ENCODE measurements at places on chromosomes 4 and X.

DNA sequence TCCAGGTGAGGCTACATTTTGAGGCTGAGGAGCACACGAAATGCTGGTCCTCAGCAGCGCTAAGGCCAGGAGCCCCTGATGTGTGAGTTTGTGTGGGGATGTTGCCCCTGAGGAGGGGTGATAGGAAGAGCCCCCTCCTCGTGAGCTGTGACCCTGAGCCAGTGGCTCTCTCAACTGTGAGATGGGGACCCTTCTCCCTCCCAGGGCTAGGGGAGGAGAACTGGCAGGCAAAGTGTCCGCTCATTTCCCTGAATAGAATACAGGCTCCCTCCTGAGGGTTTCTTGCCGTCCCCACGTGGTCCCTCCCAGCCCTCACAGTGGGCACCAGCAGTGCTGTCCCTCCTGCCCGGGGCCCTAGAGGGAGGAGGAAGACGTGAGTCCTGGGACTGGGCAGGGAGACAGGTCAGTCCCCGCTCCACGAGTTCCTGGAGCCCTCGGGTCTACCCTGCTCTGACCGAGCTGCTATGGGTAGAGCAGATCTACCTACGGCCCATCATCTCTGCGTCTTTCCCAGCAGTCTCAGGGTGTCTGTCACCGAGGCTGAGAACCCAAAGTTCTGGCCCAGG, 21.0 kb upstream of the TBC1D14 start:
- no peak for DNase-seq

GRCh38 chr4:47667552-47667951, 170.3 kb downstream of the CORIN start:
- DNase-seq: no peak

DNA sequence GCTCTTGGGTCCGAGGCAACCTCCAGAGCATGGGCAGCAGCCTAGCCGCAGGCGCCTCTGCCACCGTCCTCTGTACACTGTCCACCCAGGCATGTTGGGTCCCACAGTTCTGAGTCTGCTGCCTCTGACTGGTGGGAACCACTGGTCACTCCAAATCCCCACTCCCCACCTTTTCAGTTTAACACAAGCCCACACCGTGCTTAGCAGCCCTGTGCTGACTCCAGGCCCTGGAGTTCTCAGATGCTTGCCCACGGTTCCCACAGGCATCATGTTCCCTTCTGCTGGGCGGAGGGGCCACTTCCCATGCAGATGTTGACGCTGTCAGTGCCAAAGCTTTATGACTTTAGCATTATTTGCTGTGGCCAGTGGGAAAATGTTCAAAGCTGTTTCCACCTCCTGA, 104.5 kb downstream of the SCD5 start:
- no peak for DNase-seq

- peak; percentile 40 for DNase-seq
Measured at GRCh38 chr4:78517050-78517652, 34.4 kb upstream of the ANXA3 start.

- DNase-seq: no peak
Measured at GRCh38 chr4:146371812-146372211, 149.9 kb downstream of the SLC10A7 start.

DNA sequence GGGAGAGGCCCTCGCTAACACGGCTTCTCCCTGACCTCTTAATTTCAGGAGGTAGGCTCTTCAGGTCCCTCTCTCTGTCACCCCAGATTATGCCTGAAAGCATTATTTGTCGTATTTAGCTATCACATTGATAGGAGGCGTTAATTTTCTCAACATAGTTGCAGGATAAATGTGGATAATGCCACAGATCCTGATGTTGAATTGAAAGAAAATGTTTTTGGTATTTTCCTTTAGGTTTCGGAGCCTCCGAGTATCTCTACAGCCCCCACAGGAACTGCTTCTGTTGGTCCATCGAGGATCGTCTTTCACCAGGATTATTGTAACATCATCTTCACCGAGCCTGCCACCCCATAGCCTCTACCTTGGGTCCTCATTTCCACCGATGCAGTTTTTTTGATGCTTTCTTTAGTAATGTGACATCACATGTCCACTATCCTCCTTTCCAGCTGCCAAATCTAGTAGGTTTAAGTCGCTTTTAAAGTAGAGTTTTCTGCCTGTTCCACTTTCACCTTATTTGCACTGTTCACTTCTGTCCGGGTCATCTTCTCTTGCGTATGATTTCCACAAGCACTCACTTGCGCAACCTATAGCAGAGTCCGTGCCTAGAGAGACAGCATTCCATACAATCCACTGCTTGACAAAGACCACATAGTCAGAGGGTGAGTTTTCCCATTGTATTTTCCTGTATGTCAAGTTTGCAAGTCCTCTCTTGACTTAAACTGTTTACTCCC, 665 bp downstream of the TIGD2 start:
- no peak for DNase-seq

GRCh38 chr4:185730387-185730786, 81.6 kb downstream of the SORBS2 start:
- no peak for DNase-seq

GRCh38 chr4:153684182-153684970, at the start of gene TLR2:
Gene TLR2 (plus strand): TSS chr4:153684280. CDS start chr4:153702908, 18,628 bp downstream.
- DNase-seq: peak; percentile 43

- DNase-seq: no peak
Measured at GRCh38 chr4:87657525-87657924, 7.4 kb downstream of the DMP1 start.

DNA sequence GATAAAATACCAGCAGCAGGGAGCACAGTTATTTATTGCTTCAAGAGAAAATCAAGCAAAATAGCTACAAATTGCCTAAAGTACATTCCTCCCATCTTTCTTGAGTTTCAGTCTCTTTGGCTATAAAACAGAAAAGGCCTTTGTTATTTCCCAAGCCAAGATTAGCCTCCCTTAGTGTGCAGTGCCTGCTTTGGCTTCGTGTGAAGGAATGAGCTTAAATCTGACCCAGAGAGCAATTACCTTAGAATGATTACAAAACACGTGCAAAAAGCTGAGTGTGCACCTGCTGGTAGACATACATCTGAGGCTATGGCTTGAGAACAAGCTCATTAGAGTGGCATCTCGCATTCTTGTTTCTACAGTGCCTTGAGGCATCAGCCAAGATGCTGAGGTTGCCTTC, 250.8 kb downstream of the C4orf33 start:
- no peak for DNase-seq

DNA sequence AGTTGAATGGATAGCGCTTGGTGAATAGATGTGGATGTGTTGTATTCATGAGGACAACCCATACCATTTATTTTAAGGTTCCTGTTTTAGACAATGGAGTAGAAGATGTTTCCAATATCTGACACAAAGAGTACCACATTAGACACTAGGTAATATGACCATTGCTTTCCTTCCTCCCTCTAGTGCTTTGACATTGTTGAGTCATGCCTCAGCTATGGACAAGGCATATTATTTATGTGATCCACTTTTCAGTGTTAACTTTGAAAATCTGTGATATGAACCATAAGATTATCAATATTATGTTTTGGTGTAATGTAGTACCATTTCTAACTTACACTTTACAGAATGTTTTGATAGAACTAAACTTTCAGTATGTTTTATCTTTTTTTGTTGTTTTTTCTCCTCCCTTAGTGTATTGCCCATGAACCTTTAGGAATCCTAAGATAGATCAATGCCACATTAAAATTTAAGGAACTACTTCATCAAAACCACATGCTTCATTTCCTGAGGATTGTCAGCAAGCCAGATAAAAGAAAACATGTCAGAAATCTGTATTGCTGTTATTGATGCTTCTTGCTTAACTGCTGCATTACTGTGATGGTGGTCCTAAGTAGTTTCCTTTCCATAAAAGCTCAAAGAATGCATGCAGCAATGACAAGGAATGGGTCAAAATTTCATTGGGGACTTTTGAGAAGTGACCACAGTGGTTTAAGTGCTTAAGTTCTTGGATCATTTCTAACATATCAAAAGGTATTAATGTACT, 105.0 kb downstream of the PCDH7 start:
- no peak for DNase-seq

- DNase-seq: no peak
Measured at GRCh38 chr4:7876201-7876875, 63.3 kb downstream of the AFAP1 start.

GRCh38 chr4:182770259-182770995, 146.8 kb downstream of the DCTD start:
- no peak for DNase-seq

- no peak for DNase-seq
Measured at GRCh38 chr4:82983444-82983843, 27.2 kb downstream of the LIN54 start.

DNA sequence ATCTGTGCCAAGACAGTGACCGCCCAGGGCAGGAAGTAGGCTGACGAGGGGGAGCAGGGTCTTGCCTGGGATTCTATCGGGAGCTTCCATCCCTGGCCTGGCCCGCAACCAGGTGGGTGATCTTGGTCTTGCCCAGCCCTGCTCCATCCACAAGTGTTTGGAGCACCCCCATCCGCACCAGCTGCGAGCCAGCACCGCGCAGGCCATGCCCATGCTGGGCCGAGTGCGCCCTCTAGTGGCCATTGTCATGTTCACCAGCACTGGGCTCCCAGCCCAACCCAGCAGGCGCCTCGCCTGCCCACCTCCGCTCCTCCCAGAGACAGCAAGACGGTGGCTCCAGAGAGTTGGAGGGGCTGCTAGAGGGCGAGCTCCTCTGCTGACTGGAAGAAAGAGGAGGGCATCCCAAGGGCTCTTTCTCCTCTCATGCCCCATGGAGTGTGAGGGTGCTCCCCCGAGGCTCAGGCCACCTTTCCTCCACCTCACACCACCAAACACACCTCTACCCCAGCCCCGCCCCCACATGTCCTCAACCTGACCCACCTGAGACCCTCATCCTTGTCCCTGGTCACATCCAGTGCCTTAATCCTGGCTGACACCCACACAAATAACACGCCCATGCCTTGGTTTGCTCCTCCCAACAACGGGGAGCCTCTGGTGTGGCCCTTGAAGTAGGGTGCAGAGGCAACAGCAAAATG, 9.8 kb upstream of the ATP2B3 start:
- no peak for DNase-seq

DNA sequence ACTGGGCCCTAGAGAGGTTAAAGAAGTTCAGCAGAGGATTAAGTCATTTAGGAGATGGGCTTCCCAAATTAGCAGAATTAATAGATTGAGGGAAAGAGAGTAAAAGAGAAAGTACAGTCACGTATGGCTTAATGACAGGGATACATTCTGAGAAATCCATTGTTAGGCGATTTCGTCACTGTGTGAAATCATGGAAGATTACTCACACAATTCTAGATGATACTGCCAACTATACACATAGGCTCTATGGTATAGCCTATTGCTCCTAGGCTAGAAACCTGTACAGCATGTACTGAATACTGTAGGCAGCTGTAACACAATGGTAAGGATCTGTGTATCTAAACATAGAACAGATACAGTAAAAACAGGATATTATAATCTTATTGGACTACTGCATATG, 180.6 kb downstream of the RNF150 start:
- DNase-seq: no peak

DNA sequence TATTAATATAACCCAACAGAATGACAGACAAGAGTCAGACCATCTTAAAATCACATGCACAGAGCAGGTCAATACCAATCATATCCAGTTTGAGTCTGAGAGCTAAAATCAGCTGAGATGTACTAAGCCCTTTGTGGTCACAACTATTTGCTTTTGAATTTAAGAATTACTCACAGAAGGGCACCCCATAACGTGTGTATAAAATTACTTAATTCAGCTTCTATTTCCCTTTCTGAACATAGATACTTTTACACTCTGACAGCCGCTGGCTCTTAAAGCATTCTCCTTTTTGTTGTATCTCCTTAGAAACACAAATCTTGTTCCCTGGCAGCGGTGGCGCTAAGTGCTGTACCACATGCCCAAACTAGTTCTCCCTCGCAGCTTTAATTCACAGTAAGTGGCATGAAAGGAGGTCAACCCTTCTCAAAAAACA, 14.8 kb upstream of the PPARGC1A start:
- DNase-seq: no peak

DNA sequence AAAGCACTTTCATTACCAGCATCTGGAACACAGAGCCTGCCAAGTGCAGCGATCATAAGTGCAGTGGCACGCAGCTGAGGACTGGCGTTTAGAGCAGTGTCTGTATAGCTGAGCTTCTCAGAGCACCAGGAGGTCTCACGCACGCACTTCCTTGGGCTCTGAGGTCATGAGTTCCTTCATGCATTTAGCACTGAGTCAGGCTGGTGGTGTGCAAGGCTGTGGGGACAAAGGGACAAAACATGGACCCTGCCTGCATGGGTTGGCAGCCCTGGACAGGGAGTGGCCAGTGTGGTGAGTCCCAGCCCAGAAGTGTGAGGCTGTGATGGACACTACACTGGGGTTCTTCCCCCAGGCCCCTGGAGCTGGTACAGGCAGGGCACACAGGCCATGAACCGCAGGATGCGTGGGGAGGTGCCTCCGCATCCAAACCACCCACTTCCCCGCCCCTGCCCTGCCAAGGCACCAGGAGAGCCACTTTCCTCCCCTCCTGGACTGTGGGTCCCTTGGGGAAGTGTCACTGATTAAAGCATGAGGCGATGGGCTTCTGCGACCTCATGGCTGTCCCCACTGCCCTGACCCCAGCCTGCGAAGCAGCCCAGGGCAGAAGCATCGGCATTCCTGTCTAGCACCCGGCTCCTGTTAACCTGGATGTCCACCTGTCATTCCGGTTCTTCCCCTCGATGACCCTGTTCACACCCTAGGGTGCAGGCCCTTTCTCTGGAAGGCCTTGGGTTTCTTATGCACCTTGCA, 37.2 kb upstream of the GPR78 start:
- no peak for DNase-seq

- peak; percentile 56 for DNase-seq
Measured at GRCh38 chr4:25439918-25440477, 62.9 kb downstream of the ANAPC4 start.

GRCh38 chr4:78552389-78553042, 946 bp downstream of the ANXA3 start:
- no peak for DNase-seq

DNA sequence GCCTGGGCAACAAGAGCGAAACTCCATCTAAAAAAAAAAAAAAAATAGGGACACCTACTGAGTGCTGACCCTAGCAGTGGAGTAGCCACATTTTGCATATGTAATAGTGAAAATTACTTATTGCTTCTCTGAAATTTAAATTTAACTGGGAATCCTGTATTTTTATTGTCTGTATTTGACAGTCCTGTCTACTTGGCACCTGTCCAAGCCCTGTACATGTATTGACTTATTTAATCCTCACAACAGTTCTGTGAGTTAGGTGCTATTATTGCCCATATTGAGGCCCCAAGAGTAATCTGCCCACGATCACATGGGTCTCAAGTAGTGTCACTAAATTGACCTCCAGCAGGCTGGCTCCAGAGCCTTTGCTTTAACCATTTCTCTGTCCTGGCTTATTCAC, 81.6 kb downstream of the WDR19 start:
- no peak for DNase-seq

- DNase-seq: no peak
Measured at GRCh38 chrX:45668686-45669443, 468.2 kb upstream of the DIPK2B start.

DNA sequence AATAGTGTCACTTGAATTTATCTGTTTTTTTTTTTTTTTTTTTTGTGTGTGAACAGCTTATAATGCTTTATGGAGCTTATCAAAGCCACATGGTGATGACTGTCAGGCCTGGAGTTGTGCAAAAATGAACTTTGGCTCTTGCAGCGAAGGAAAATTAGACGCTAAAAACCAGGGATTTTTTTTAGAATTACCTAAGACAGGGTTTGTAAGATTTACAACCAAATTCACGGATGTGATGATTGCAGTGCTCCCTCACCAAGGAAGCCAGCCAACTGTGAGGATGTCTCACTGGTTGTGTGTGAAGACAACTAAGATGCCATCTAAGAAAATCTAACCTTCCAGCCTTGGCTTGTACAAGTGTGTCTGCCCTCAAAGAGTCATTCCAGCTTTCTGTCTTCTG, 127.1 kb upstream of the SLC4A4 start:
- DNase-seq: no peak
